ENCODE measurements at places on chromosomes 12 and 14.

DNA sequence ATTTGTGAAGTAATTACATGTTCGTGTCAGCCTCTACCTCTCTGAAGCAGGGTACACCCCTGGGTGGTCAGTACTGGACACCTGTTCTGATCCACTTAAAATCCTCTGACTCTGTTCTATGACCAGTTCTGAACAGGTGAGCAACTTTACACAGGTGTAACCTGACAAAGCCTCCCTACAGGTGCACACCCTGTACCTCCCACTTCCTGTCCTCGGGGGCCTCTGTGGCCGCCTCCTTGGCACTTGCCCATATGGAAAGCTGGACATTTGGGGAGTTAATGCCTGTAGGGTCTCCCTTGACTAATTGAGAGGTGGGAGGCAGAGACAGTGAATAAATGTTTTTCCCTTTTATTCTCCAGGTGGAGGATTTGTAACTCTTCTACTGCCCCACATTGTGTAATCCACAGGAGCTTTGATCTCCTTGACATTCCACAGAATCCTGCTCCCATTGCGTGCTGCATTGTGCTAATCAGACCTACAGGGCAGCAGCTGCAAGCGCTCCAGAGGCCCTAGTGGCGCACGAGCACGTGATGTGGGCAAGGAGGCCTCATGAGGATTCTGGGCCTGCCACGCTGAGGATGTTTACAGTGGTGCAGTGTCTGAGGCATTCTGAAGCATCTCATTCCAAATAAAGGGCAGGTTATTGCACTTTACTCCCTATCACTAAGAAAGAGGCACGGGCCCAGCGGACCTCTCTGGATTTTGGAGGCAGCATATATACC lies 45.8 kb upstream of the BATF start:
- no peak for DNase-seq

DNA sequence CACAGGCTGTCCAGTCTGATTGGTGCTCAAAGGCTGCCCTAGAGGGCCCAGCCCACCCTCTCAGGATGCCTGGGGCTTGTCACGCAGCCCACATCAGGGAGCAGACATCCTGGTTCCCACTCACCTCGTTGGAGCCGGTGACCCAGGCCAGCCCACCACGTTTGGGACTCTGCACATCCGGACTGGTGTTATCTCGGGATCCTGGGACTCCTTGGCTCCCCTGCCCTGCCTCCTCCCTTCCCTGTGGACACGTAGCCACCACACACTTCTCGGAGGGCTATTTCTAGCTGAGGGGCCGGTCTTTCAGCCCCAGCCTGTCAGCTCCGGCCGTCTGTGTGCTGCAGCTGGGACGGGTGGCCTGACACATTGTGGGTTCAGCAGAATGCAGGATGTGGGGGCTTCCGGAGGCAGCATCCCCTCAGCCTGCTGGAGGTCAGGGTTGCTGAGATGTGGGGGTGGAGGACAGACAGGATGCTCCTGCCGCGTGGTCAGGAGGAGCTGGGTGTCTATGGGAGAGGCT lies 12.8 kb upstream of the FGF23 start:
- no peak for DNase-seq

GRCh38 chr12:59594943-59595500 lies 807 bp upstream of the SLC16A7 start:
- no peak for DNase-seq

DNA sequence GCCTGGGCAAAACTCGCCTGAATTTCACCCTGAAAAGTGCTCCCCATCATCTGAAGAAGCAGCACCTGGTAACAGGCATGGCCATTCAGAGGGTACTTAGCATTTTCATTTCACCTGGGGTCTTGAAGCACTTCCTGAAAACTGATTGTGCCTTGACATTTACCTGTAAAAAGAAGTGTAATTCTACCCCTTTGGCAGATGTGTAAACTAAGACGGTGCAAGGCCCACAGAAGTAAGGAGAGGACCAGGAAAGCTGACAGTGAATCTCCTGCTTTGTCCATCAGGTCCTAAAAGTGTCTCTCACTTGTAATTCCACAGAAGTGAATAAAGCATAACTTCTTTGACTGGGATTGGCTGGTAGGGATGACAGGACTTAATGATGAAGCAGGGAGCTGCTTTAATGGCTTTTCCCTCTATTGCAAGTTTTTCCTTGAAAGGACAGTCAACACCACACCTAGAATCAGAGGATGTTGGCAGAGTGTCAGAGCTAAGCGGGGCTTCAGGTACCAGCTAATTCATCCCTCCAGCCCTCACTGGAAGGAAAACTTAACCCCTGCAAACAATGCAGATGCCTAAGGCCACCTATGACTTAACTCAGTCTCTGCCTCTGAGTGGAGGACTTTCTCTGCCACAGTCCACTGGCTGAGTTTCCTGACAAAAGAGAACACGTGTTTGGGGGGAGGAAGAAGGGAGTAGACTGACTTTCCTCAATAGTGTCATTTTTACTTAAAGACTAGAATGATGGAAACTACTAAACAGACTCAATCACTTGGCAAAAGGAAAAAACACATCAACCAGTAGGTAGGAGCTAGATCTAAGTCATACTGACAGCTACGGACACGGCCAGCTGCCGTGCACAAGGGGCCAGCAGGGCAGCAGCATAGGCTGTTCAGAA lies 74.7 kb downstream of the NUAK1 start:
- DNase-seq, result no peak

DNA sequence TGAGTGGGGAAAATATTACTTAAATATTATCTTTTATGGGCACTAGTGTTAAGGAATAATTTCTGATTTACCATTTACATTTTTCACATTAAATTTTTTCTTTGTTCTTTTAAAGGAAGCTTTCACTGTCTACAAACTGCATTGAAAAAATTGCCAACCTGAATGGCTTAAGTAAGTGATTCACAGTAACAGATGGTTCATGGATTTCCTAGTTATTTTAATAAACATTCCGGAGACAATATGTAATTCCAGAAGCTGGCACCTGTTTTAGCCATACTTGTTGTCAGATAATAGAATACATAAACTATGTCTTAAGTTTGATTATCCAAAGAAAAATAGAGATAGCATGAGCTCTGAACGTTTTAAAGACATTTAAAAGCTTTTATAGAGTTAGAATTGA lies 17.1 kb downstream of the DNAL1 start:
- no peak for DNase-seq

DNA sequence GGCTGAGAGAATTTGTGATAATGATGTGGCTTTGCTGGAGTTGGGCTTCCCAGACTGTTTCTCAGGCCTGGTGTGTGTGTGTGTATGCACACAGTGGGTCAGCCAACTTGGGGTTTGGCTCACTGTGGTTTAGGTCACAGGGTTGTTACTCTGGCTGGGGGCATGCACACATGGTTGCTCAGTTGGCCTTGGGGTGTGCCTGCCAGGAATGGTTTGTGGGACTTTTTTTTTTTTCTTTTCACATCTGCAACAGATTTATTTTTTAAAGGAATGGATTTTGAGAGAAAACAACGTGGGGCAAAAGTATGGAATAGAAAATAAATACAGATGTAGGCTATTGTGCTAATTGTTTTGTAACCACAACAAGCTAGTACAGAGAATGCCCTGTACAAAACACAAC lies 25.0 kb upstream of the GTF2A1 start:
- no peak for DNase-seq
